Metanephros (tissue), 2 donors: ENCODE measurements at places on chromosomes 7 and 10. TPM values are rescaled to one million over a fixed set of nuclear protein-coding genes. Genes with fewer than 3 reads are reported as not detected.

Gene SLC4A2
- total RNA-seq: 110 TPM

Gene PTPRZ1
- 2.7 TPM for total RNA-seq

Gene POU6F2
- total RNA-seq: 0.29 TPM

Gene AGFG2
- 13.9 TPM for total RNA-seq

Gene FAM221A
- 11.1 TPM for total RNA-seq

Gene ABCC2
- 9.1 TPM for total RNA-seq

Gene STEAP4
- total RNA-seq: 4.4 TPM

Gene FXYD4
- 1.6 TPM for total RNA-seq

Gene OR2A12
- not detected for total RNA-seq

Gene PCLO
- 7.2 TPM for total RNA-seq
